ENCODE measurements at places on chromosomes 7 and 10.

- no peak for DNase-seq
Measured at GRCh38 chr7:132133501-132133900, 442.8 kb downstream of the PLXNA4 start.

- no peak for DNase-seq
Measured at GRCh38 chr7:89334797-89335196, 539.3 kb upstream of the TEX47 start.

GRCh38 chr7:128920913-128921582, 10.5 kb upstream of the KCP start:
- DNase-seq, result no peak

DNA sequence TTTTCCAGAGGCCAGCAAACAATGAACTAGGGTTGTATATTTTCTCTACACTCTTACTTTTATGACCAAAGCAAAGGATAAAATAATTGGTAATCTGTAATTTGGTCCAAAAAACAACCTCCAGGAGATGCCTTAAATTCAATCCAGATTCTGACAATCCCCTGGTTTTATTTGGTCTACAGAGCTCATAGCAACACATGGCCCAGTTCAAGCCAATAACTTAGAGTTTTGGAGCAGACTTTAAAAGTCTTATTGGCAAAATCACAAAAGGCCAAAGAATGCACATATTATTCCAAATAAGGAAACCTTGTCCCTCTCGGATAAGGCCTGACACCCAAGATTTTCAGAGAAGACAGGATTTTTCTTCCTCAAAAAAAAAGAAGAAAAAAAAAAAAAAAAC, 51.9 kb downstream of the SORBS1 start:
- DNase-seq, result no peak

Data from putamen (tissue), 1 donor.